Activated effector memory CD4-positive, alpha-beta T cell treated with anti-CD3 and anti-CD28 coated beads, Interleukin-2, amount 50 U/mL, for 16 hours (primary cell): ENCODE measurements at places on chromosomes 5 and 9.

- DNase-seq: no peak
These were observed 189.6 kb downstream of the NR3C1 start for GRCh38 chr5:143213851-143214363.

- no peak for DNase-seq
These were observed 147.5 kb upstream of the PHYKPL start for GRCh38 chr5:178380086-178380485.

GRCh38 chr5:160548949-160549645 is 127.4 kb downstream of the PTTG1 start:
- DNase-seq: no peak

- DNase-seq: no peak
These were observed 26.5 kb downstream of the CDKN2A start for GRCh38 chr9:21967702-21968101.

DNA sequence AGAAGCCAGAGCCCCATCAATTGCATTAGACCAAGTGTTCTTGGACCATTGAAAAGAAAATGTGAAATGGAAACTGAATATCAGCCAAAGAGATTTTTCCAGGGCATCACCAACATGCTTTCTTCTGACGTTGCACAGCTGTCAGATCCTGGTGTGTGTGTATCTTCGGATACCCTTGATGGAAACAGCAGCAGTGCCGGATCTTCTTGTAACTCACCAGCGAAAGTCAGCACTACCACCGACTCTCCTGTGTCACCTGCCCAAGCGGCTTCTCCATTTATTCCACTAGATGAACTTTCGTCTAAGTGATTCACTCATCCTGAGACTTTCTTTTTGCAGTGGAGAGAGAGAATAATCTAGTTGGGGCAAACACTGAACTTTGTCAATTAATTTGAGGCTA is 75.7 kb downstream of the PIP5K1B start:
- DNase-seq: peak; percentile 64

GRCh38 chr9:84703793-84704192 is 34.3 kb downstream of the NTRK2 start:
- no peak for DNase-seq

GRCh38 chr9:136742591-136743391 is at the start of gene LCN10:
TSS of gene LCN10 (minus strand) at chr9:136742940. CDS start at chr9:136742903, 37 bp downstream.
- no peak for DNase-seq

- DNase-seq: no peak
These were observed 60.8 kb downstream of the MARCHF3 start for GRCh38 chr5:126969548-126969947.

DNA sequence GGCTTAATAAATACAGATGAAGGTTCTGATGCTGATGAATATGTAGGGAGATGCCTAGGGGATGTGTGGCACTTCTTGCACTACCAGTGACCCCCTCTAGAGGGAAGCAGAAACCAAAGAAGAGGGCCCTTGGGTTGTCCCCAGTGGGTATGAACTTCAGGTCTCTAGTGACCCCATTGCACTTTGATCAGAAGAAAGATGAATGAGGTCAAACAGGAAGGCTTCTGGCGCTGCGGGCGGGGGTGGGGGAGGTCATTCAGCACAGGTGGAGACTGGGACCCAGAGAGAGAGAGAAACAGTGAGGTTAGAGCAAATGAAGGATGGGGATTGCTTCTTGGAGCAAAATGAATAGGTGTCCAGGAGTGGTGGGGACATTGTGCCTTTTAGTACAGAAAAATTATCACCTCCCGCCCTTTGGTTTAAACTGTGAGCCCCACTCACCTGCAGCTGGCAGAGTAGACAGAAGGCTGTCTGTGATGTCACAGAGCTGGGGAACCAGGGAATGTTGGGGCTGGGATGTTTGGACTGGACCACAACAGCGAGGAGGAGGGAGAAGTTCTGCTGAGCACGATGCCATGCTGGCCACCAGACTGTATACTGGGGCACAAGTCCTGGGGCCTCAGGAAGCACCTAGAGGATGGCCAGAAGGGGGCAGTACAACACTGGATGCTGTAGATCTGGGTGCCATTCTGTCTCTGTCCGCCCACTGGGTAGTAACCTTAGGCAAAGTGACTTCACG is at the start of gene TEX48:
TEX48 (minus strand) TSS at position 599 of the 739 bp plus-strand sequence. CDS start 10,469 bp downstream, outside the sequence.
- DNase-seq: peak; percentile 90

DNA sequence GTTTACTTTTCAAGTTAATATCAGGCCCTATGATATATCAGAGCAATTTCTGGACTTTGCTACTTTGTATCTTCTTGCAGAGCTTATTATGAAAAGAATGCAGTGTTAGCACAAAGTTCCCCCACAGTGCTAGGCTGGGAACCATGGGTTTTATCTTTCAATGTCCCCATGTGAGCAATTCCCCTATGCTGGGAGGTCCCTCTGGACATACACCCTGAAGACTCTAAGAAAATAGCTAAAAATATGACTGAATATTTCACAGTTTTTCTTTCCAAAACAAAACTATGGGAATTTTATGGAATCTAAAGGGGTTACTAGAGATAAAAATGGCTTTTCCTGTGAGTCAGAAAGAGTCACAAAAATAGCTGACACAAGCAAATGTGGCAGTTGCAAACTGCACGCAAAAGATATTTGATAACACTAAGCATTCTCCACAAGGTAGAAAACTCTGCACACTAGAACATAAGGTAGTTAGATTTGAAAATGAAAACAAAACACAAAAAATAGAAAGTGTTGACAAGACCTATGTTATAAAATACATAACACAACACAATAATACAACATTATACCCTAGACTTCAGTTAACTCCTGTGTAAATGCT is 487.5 kb upstream of the GRIN3A start:
- DNase-seq: no peak

GRCh38 chr5:163498886-163499285 is 6.5 kb upstream of the MAT2B start:
- no peak for DNase-seq

DNA sequence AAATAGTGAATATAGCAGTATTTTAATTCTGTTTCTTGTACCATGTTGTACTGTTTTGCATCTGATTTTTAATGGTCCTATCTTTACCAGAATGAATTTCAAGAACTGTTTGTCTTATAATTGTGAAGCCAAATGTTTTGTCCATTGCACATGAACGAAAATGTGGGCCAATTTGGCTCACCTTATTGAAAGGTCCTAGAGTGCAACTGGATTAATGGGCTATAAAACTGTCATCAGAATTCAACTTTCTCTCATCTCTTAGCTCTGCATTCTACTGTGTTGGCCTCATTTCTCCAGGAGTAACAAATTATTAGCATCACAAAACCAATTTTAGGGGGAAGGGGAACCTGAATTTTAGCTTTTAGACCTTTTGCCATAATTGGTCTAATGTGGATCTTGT is 179.4 kb upstream of the NUDT12 start:
- no peak for DNase-seq

GRCh38 chr5:60972231-60972630 is 27.2 kb downstream of the NDUFAF2 start:
- DNase-seq: peak; percentile 70

DNA sequence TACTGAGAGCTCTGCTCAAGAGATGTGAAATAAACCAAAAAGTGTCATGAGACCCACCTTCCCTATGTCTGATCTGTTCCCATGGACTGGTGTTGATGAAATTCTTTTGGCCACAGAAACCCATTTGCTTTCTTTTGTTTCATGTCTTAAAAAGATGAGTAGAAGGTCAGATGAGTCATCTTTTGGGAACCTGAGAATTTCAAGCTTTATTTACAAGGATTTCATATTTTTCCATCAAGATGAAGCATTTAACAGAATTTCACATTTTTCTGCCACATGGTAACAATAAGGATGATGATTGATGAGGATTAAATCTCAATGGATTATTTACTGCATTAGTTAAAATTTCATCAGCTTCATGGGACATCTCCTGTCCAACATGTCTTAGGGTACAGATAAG is 337.8 kb downstream of the DEPDC1B start:
- no peak for DNase-seq

DNA sequence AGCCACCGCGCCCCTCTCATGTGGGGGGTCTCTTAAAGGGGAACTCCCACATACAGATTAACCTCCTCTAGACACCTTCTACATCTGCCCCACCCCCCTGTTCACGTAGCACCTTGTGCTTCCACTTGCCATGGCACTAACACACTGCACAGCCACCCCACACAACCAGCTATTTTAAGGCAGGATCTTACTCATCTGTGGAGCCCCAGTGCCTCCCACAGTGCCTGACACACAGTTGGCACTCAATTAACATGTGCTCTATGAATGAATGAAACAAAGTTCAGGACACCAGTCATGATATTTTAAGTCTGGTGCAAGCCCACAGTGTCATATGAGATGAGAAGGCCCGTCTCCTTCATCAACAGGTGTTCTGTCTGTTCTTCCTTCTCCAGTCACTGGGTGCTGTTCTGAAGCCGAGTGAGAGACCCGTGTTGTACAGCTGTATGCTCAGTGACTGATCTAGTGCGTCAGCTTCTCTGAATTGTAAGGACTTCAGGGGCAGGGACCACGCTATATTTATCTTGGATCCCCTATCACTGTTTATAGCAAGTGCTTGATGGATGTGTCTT is 149.1 kb downstream of the TLE1 start:
- no peak for DNase-seq

DNA sequence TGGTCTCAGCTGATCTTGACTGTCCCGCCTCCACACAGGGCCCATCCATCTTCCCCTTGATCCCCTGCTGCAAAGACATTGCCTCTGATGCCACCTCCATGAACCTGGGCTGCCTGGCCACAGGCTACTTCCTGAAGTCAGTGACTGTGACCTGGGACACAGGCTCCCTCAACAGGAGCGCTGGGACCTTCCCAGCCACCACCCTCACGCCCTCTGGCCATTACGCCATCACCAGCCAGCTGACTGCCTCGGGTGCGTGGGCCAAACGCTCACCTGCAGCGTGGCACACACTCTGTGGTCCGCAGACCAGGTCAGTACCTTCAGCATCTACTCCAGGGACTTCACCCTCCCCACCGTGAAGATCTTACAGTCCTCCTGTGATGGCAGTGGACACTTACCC is 71.9 kb downstream of the INSL6 start:
- DNase-seq: no peak

DNA sequence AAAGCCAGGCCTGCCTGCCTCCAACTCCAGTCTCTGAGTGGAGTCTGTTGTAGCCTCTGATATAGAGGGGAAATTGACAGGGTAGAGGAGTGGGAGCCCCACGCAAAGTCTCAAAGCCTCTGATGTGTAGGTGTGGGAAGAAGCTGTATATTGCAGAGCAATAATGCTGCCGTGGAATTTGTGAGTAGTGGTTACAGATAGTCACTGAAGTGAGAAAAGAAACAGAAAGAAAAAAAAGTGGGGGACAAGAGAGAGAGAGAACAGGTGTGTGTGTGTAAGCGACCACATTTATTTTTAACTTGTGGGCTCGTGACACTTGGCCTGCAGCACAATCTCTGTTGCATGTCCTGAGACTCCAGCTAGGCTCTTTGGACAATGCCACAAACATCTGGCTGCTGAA is 227.8 kb downstream of the NSG2 start:
- no peak for DNase-seq

DNA sequence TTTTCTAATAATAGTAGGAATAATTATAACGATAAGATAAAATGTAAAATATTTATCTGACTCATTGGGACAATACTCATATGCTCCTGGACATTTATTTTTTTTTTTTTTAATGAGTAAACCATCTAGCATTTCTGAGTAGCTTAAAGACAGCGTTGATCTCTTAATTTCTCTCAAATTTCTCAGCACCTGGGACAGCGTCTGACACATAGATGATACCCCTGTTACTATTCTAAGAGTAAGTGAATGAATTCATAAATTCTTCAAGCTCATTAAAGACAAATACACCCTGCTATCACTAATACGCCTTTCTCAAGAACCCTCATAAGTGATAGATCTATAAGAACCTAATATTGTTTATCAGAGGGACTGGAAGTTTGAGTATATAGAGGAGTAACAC is 12.0 kb upstream of the HTR4 start:
- no peak for DNase-seq

DNA sequence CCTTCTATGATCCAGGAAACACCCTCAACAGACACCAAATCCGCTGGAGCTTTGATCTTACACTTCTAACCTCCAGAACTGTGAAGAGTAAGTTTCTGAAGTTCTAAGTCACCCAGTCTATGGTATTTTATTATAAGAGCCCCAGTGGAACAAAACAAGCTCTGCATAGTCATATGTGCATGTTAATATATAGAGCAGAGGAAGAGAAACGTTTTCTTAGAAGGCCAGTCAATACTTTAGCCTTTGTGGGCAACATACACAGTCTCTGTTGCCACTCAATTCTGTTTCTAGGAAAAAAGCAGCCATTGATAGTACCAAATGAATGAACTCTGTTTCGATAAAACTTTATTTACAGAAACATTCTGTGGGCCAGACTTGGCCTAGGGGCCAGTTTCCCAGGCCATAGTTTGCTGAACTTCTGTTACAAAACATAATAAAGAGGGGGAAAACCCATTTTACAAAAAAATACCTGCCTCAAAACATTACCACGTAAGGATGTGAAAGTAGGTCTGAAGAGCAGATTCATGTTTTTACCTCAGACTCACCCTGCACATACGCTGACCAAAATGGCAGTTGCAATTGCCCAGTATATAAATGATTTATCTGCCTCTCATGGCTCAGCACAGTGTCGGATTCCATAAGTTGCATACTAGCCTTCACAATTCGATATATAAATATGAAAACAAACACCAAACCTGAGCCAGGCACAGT is 350.5 kb downstream of the SLIT3 start:
- no peak for DNase-seq

GRCh38 chr9:38041564-38042243 is 27.3 kb downstream of the SHB start:
- DNase-seq: no peak

DNA sequence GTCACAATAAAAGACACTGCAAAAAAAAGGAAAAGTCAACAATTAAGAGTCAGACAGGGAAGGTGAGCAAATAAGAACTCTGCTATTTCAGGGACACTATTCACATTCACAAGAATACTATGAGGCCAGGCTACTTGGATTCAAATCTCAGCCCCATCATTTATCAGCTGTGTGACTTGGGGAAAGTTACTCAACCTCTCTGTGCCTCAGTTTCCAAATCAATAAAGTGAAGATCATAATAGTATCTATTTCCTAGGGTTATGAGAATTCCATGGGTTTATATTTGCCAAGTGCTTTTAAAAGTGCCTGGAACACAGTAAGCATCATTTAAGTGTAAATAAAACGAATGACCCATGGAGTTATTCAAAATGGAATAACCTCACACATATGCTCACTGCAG is 56.4 kb downstream of the ALDH7A1 start:
- no peak for DNase-seq

GRCh38 chr5:77155179-77155785 is 55.2 kb upstream of the PDE8B start:
- DNase-seq: no peak

- DNase-seq: no peak
These were observed 19.9 kb downstream of the TNFSF8 start for GRCh38 chr9:114910541-114910940.

DNA sequence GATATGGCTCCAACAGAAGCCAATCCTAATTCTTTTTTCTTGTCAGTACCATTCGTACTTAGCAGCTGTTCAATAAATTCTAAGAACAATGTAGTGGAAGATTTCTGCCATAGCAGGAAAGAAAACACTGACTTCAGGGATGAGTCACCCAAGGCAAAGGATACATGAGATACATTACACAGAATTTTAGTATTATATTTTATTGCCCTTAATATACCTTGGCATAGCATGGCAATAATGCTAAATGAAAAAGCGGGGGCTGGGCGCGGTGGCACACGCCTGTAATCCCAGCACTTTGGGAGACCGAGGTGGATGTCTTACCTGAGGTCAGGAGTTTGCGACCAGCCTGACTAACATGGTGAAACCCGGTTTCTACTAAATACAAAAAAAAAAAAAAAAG is 619.1 kb upstream of the DAB2 start:
- no peak for DNase-seq

- DNase-seq: no peak
These were observed 215.1 kb downstream of the SEC61B start for GRCh38 chr9:99437145-99437544.
